ENCODE measurements at places on chromosomes 1 and 21. TPM values are rescaled to one million over a fixed set of nuclear protein-coding genes. Genes with fewer than 3 reads are reported as not detected.

DNA sequence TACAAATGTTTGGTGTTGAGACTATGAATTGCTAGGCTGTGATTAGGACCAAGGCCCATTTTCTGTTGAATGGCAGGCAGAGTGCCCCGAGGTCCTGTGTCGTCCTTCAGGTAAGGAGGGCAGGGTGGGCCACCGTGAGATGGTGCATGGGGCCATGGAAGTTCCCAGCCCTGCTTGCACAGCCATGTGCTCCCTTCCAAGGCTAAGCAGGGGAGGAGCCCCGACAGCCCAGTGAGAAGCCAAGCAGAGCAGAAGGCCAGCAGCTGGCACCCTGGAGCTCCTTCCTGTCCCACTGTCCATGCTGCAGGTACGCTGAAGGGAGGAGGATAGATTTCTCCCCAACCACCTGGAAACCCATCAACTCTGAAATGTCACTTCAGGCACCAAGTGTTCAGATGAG, 8.2 kb upstream of the NUAK2 start:
- no peak overlapping the region for H3K27ac ChIP-seq
- H3K4me1 ChIP-seq: no peaks in the 10 kb centered on the region
- DNase-seq: no peak
- H3K27me3 ChIP-seq: no peaks in the 10 kb centered on the region
- H3K36me3 ChIP-seq: no peaks in the 10 kb centered on the region
- H3K4me3 ChIP-seq: no peak overlapping the region

DNA sequence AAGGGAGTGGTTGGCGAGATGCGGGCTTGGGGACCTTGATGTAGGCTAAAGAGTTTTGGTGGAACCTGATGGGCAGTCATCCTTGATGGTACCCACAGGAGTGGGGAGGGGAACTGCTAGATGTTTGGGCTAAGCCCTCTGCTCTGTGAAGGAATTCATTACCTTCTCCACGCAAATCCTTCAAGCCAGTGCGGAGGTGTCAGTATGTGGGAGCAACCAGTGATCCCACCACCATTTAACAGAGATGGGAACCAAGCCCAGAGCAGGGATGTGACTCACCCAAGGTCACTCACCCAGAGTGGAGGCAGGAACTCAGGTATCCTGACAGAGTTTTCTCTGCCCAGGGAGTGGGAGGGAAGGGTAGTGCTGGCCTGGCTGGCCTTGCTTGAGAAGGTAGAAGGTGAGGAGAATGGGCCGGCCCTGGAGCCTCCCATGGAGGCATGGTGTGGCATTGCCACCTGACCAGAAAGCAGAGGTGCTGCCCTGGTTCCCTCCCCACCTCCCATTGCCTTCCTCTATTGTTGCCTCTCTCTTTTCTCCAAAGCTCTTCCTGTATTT, 51.2 kb upstream of the STUM start:
- no peaks in the 10 kb centered on the region for H3K27me3 ChIP-seq
- no peaks in the 10 kb centered on the region for H3K4me1 ChIP-seq
- no peak overlapping the region for H3K4me3 ChIP-seq
- H3K27ac ChIP-seq: no peak overlapping the region
- no peaks in the 10 kb centered on the region for H3K36me3 ChIP-seq

- no peaks in the 10 kb centered on the region for H3K27me3 ChIP-seq
- H3K36me3 ChIP-seq: peaks cover 18% of the 10 kb centered on the region
- peaks cover 48% of the 10 kb centered on the region for H3K4me1 ChIP-seq
- peak; percentile 61 for DNase-seq
- peak overlapping the region; percentile 98 for H3K4me3 ChIP-seq
Measured at GRCh38 chr1:19311503-19311930, 427 bp downstream of the AKR7A2 start.

- no peak for DNase-seq
- no peaks in the 10 kb centered on the region for H3K4me1 ChIP-seq
- H3K27me3 ChIP-seq: no peaks in the 10 kb centered on the region
- H3K36me3 ChIP-seq: no peaks in the 10 kb centered on the region
Measured at GRCh38 chr1:222109836-222110235, 367.9 kb upstream of the DUSP10 start.

- H3K36me3 ChIP-seq: no peaks in the 10 kb centered on the region
- DNase-seq: no peak
- H3K27me3 ChIP-seq: no peaks in the 10 kb centered on the region
- H3K27ac ChIP-seq: no peak overlapping the region
Measured at GRCh38 chr1:210321552-210321951, 7.2 kb upstream of the HHAT start.

DNA sequence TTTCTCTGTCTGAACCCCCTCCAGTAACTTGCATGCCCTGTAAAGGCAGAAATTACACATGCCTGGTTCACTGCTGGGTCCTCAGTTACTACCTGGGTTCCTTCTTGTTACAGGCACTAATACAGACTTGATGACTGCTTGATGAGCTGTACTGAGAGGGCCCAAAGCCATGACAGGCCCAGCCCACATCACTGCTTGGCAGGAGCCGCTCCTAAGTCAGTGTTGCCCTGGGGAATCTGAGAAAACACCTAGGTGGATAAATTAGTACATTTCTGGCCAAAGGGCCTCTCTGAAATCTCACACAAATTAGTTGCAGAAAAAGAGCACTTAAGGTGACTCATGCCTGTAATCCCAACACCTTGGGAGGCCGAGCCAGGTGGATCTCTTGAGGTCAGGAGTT, 37.8 kb upstream of the IRF2BP2 start:
- no peaks in the 10 kb centered on the region for H3K27me3 ChIP-seq
- no peak for DNase-seq
- no peaks in the 10 kb centered on the region for H3K36me3 ChIP-seq
- H3K4me1 ChIP-seq: no peaks in the 10 kb centered on the region
- H3K4me3 ChIP-seq: no peak overlapping the region

GRCh38 chr21:14533499-14534428, 12.4 kb downstream of the SAMSN1 start:
- H3K27me3 ChIP-seq: no peaks in the 10 kb centered on the region
- H3K4me3 ChIP-seq: no peak overlapping the region
- H3K27ac ChIP-seq: no peak overlapping the region
- H3K4me1 ChIP-seq: peaks cover 4% of the 10 kb centered on the region
- DNase-seq: no peak

DNA sequence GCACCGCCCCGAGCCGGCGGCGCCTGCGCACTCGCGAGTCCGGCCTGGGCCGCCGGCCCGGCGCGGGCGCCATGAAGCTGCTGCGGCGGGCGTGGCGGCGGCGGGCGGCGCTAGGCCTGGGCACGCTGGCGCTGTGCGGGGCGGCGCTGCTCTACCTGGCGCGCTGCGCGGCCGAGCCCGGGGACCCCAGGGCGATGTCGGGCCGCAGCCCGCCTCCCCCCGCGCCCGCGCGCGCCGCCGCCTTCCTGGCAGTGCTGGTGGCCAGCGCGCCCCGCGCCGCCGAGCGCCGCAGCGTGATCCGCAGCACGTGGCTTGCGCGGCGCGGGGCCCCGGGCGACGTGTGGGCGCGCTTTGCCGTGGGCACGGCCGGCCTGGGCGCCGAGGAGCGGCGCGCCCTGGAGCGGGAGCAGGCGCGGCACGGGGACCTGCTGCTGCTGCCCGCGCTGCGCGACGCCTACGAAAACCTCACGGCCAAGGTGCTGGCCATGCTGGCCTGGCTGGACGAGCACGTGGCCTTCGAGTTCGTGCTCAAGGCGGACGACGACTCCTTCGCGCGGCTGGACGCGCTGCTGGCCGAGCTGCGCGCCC, at the start of gene B3GALT6:
Gene B3GALT6, plus strand, starts transcription at position 30 of the 588 bp plus-strand sequence. Its CDS starts 42 bp downstream, at position 72.
- peak within 1 kb of the TSS; percentile 92 for H3K4me3 ChIP-seq
- H3K27ac ChIP-seq: peak within 1 kb of the TSS; percentile 89
- no peaks in the 10 kb centered on the region for H3K27me3 ChIP-seq
- H3K4me1 ChIP-seq: peaks cover 21% of the 10 kb centered on the region

- DNase-seq: peak; percentile 18
- H3K36me3 ChIP-seq: no peaks in the 10 kb centered on the region
- H3K4me3 ChIP-seq: no peak overlapping the region
- H3K4me1 ChIP-seq: peaks cover 11% of the 10 kb centered on the region
- H3K27me3 ChIP-seq: no peaks in the 10 kb centered on the region
Measured at GRCh38 chr1:77438236-77438913, 156.6 kb downstream of the AK5 start.

DNA sequence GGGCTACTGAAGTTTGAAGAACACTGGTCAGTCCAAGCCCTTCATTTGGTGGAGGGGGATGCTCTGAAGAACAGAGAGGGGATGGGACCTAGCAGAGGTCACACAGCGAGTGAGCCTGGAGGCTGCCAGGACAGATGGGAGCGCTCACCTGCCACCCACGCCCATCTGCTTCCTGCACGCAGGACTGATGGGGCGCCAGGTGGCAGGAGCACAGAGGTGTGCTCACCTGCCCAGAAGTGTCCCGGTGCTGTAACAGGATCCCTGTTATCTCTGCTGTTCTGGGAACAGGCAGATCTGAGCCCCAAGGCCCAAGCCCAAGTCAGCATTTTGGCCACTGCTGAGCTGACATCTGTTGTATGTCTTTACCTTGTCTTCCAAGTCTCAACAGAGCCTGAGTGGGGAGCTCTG, 40.5 kb downstream of the EPHB2 start:
- H3K4me1 ChIP-seq: peaks cover 21% of the 10 kb centered on the region
- H3K27ac ChIP-seq: no peak overlapping the region
- DNase-seq: no peak
- H3K27me3 ChIP-seq: no peaks in the 10 kb centered on the region

DNA sequence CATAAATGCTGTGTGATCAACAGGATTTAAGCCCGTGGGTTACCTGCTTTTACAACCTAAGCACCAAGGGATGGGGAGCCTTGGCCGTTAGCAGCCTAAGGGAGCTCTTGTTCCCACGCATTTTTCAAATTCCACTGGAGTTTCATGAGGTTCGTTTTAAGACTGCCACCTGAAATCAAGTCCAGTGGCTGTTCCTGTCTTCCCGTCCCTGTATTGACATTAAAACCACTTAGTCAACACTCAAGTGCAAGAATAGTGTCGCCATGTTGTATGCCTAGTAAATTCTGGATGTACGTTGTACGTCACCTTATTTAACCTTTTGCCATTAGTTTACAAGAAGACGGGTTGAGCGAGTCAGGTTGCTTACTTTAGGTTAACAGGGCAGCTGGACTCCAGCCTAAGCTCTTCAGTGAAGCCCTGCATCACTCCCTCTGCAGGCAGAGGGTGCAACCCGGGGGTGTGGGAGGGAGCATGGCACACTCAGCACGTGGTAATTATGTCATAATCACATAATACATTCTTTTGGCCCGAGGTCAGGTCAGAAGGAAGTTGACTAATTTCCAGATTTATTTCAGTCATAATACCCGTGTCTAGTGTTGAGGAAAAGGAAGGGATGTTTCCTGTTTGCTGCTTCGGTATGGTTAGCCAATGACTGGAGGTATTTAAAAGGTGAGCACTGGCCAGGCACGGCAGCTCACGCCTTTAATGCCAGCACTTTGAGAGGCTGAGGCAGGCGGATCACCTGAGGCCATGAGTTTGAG, 42.5 kb downstream of the CNST start:
- H3K27ac ChIP-seq: peak overlapping the region; percentile 81
- peak overlapping the region; percentile 10 for H3K4me3 ChIP-seq
- no peaks in the 10 kb centered on the region for H3K27me3 ChIP-seq
- no peaks in the 10 kb centered on the region for H3K36me3 ChIP-seq

DNA sequence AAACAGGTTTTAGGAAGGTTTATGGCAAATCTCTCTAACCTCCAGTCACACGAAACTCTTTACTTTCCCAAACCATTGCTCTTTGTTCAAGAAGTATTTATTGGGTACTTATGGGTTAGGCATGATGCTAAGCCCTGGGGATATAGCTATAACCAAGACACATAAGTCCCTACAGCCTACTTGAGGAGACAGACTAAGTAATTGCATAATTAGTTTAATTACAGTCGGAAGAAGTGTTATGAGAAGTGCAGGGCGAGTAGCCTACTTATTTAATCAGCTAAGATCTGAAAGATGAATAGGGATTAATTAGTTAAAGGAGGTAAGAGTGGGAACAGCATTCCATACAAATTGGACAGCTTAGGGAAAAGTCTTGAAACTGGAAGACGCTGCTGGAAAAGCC, 13.2 kb upstream of the NASP start:
- H3K27me3 ChIP-seq: no peaks in the 10 kb centered on the region
- H3K4me1 ChIP-seq: no peaks in the 10 kb centered on the region
- no peak overlapping the region for H3K4me3 ChIP-seq
- DNase-seq: no peak

DNA sequence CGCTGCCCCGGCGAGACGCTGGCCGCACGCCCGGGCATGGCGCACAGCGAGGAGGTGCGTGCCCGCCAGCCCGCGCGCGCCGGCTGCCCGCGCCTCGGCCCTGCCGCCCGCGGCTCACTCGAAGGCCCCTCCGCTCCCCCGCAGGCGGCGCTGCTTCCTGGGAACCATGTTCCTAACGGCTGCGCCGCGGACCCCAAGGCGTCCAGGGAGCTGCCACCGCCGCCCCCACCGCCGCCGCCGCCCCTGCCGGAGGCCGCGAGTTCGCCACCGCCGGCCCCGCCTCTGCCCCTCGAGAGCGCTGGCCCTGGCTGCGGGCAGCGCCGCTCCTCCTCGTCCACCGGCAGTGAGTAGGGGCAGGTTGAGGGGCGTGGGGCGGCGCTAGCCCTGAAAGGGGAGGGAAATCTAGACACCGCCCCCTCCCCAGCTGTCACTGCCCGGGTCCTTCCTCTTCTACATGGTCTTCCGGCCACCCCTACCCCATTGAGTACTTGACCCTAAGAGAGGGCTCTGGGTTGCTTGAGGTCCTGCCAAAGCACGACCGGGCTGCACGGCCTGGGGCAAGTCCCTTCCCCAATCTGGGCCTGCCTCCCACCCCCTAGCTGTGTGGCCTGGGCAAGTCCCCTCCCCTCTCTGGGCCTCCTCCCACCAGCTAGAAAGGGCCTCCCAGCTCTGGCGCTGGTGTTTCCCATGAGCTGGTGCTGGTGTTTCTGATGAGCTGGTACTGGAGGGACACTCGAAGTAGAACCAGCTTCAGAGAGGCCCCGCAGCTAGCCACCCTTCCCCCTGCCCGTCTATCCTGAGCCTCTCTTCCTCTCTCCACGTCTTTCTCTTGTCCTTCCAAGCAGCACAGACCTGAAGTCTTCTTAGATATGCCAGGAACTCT, 17.0 kb downstream of the TNFRSF25 start:
- H3K27me3 ChIP-seq: peaks cover 55% of the 10 kb centered on the region
- DNase-seq: no peak
- H3K4me1 ChIP-seq: no peaks in the 10 kb centered on the region
- H3K4me3 ChIP-seq: no peak overlapping the region

DNA sequence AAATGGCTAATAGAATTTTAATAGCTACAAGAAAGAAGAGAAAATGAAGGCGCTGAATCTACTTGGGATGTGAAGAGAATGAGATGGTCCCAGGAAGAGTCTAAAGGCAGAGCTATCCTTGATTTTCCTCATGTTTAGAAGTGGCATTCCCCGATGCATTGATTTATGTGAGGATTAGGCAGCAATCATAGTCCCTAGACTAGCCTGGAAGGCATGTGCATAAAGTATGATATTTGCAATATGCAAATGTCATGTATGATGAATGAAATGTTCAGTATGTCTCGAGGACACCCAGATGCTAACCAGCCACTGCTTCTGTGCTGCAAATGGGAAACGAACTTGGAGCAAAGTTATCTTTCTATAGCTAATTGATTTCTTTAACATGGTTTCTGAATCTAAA, 641.5 kb upstream of the PLXNA2 start:
- no peaks in the 10 kb centered on the region for H3K27me3 ChIP-seq
- H3K4me3 ChIP-seq: no peak overlapping the region
- no peak for DNase-seq

HENMT1 gene
- 3.3 TPM for total RNA-seq

TMCO4 gene
- 38.1 TPM for total RNA-seq
